ENCODE measurements at places on chromosomes 2 and 18. TPM values are rescaled to one million over a fixed set of nuclear protein-coding genes. Genes with fewer than 3 reads are reported as not detected.

DNA sequence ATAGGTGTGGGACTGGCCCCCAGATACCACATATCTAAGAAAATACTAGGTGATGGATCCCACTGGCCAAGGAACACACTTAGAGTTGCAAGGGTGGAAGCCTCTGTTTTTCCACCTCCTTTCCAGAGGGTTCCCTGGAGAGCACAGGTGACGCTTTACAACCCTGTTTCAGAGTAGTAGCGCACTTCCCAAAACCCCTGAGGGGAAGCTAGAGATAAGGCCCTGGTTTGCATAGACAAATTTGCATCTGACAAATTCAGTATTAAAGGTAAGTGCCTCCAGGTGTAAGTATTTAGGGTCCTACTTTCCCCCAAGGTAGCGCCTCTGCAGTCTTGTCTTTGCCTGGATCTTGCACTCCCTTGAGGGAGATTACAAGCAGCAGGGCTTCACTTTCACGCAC, 474 bp upstream of the CERKL start:
- DNase-seq: no peak

Gene GKN1
- total RNA-seq: not detected

- DNase-seq: no peak
Observed at GRCh38 chr2:95296880-95297487, at the start of gene KCNIP3. TSS of gene KCNIP3 (plus strand) at chr2:95297347. CDS start at chr2:95297439, 92 bp downstream.

Gene ST8SIA3
- 8.9 TPM for total RNA-seq

- DNase-seq: no peak
Observed at GRCh38 chr2:112694182-112694581, 26.6 kb upstream of the NT5DC4 start.

DNA sequence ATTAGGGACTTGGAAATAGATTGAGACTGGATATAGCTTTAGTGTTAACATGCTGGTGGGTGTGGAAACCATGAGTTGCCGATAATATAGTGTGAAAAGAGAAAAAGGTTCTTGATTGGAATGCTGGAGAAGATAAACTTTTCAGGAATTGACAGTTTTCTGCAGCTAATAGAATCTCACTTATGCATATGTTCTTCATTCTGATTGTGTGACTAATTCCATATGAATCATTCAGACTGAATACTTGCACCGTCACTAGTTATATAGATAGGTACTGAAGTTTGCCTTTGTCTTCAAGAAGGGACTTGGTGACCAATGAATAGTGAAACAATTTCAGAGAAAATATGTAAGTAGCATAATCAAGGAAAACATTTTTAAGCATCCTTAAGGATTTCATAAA, 225.7 kb upstream of the FOSL2 start:
- no peak for DNase-seq

- no peak for DNase-seq
Observed at GRCh38 chr2:239477591-239477990, 76.8 kb upstream of the HDAC4 start.

DNA sequence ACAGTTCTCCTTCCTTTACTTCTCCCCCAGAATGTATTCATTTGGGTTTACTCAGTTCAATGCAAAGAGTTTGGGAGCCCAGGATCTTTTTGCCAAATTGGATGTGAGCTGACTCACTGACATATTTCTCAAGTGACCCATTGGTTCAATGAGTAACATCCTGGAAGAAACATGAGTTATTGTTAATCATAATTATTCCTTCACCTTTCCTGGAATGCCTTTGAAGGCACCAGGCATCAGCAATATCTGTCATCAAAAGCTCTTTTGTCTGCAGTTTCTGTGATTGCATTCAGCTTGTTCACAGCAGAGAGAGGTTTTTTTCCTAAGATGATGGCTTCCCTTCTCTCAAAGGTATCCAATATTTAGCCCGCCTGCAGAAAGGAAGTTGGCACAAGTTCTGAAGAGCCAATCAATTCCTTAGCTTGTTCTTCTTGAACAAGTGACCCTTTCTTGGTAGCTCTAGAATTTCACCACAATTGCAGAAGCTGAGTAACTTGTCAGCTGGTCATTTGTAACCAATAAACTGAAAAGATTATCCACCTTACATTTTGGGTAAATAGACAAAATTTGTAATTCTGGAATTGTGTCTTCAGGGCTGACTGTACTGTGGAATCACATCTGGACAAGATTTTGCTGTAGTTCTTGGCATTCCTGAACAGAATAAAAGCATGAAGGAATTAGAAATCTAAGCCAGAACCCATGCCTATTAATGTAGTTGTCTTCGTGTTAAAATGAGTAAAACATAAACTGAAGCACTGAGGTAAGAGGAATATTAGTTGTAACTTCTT, 72.2 kb upstream of the TMEM17 start:
- DNase-seq: no peak

DNA sequence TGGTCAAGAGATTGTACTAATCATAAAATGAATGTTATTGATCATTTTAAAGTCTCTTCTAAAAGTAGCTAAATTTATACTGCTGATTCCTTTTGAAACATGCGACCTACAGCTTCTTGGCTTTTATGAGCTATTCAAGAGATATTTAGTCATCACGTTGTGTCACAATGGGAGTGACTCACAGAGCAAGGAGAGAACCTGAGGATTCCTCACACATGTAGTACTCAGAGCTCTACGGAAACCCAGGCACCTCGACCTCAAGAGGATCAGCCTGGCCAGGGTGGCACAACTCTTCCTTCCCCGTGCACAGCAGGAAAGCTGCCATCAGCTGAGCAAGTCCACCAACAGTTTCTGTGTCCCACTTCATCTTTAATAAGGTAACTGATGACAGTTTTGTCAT, at the start of gene DHRS9:
Gene DHRS9, plus strand, starts transcription at position 223 of the 400 bp plus-strand sequence. CDS start 12,019 bp downstream, outside the sequence.
- no peak for DNase-seq

DNA sequence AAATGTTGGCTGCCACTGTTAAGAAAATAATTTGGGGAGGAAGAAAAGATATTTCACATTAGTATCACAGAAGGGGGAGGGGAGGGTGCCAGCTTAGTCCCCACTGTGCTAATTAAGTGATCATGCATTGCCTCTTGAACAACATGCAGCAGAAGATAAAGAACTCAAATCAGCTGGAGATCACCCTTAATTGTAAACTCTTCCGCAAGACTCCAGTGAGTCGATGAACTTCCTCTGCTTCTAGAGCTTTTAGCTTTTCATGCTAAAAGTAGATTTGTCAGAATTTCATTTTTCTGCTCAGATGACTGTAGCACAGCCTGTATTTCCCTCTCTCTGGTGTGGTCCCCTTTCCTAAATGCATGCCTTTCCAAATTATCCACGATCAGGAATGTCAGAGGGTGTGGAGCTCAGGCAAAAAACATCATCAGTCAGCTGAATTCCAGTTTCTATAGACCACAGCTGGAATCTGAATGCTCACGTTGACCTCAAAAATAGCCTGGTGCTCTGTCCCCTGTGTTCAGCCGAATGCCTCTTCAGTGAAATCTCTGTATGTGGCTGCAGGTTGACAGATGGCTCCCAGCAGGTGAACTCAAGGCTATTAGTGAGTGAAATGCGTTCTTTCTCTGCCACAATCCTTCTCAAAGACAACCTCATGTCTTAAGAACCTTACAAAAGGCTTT, 156.8 kb upstream of the UNC80 start:
- no peak for DNase-seq

DNA sequence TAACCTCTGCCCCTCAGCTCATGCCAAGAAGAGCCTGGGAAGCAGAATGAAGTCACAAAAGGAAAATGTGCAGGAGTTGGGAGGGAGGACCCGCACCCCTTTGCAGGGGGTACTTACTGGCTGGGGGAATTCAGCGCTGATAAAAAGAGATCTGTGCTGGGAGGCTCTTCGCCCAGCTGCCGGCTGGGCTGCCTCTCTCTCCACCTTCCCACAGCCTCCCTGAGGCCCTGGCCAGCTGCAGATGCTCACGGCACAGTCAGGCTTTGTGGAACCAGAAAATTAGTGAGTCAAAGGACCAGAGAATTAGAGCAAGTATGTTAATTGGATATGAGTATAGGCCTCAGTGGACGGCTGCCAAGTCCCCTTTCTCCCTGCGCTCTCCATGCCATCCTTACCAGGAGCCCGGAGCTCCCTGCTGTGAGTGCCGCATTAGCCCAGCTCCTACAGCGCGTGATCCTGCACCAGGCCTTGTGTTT, 181.7 kb upstream of the SH3BP4 start:
- no peak for DNase-seq

DNA sequence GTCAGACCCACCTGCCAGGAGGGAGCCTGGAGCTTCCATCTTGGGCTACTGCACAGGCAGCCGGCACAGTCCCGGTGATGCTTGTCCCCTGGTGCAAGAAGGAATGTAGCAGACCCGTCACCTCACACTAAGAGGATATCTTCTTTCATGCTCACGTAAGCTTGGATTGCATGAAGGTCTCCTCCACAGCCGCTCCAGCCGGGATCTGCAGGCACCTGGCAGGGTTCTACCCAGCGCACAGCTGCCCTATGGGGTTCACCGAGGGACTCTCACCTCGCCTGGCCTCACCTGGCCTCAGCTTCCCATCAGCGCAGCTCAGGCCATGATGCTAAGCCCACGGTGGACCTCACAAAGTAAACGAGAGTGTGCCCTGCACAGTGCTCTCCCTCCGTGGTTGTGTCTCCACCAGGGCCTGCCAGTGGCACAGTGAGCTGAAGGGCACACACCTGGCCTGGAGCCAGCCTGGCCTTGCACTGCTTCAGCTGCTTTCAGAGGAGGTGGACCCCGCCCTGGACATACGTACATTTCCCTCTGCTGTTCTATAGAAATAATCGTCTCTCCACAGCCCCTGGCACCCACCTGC, 239.1 kb downstream of the SEPTIN10 start:
- no peak for DNase-seq

DNA sequence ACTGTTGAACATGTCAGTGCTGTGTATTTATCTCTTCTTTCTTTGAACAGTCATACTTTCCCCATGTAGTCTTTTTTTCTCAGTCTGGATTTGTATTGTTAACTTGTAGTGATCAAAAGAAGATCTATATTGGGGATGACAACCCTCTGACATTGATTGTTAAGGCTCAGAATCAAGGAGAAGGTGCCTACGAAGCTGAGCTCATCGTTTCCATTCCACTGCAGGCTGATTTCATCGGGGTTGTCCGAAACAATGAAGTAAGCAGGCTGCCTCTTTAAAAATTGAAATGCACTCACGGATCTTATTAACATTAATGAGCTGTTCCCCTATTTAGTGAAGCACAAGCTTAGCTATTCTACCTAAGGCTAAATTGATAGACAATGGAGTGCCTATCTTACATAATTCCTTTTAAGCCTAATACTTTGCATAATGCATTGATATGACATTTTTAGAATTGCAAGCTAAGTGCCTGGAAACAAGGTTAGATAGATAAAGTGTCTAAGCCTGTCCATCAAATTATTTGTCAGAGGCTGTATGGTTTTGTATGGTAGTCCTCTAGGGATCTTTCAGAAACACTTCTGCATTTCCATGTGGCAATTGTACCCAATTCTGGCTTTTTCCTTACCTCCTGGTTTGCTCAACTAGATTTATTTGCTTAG, 29.3 kb upstream of the FAM171B start:
- DNase-seq: no peak

DNA sequence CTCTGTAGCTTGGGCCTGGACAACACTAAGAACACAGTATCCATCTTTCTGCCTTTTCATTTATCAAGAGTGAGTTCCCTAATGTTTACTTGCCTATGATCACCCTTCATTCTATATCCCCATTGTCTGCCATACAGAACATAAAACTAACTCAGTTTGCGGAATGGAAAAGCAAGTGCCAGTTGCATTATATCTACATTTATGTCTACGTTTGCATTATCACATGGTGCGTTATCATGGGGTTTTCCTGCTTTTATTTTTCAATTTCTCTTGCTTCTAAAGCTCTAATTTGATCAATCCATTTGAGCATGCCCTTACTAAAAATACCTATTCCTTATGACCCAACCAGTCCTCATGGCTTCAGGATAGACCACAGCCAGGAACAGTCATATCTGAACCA, 421.6 kb upstream of the VWC2L start:
- DNase-seq: no peak

Gene AMER3
- total RNA-seq: 7.0 TPM

DNA sequence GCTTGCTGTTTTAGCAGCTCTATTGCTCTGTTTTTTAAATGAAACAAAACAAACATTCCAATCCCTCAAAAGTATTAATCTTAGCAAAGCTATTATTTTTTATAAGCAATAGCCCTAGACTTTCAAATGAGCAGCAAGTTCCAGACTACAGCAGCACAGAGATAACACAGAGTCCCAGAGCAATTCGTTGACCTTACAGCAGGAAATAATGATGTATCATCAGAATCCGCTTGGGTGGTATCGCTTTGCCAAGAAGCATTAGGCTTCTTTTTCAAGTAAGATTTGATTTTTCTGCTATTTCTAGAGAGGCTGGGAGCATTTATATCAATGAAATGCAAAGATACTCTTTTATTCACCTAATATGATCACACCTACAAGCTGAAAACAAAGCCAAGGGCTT, 209.7 kb downstream of the DLGAP1 start:
- DNase-seq: no peak

Gene ARHGEF4
- total RNA-seq: 6.5 TPM

Gene APOB
- total RNA-seq: 22.2 TPM

GRCh38 chr2:28639836-28640235, 111.8 kb upstream of the PPP1CB start:
- no peak for DNase-seq

GRCh38 chr2:189580658-189581353, at the start of gene SLC40A1:
TSS of gene SLC40A1 (minus strand) at chr2:189580786. CDS start at chr2:189580460, 326 bp downstream.
- peak; percentile 69 for DNase-seq

DNA sequence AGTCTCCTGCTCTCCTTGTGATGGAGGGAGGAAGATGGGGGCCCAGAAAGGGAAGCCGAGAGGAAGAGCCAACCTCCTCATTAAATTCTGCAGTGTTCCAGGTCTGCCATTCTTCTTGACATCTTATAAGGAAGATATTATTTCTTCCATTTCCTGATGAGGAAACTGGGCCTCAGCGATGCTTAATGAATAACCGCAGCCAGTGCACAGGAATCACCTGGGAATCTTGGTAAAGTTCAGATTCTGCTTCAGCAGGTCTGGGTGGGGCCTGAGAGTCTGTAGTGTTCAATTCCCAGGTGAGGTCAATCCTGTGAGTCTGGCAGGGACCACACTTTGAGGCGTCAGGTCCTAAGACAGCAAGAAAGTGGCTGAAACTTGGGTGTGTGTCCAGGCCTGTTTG, 17.3 kb downstream of the PCARE start:
- no peak for DNase-seq

Gene VWC2L
- total RNA-seq: not detected

DNA sequence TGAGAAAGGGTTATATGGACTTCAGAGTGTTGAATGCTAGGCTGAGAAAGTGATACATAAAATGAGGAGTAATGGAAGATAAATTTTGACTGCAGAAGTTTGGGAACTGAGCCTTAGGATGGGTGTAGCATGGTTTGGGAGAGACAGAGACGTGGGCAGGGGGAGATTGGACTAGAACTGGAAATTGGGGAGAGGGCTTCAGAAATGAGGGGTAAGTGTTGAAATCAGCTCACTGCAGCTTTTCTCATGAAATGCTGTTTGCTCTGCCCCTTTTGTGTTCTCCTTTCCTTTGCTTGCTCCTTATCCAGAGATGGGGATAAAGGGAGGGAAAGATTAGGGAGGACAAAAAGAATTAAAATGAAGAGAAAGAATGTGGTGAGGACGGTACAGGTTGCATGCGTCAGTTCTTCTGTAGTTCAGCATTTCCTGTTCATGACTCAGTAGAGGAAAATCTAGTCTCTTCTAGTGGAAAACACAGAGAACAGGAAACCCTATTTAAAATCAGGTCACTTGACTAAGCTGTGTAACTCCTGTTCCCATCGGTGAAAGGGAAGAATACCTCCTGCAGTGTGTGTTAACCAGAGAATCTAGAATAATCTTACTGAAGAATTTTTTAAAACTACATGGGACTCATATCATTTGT, 105.6 kb downstream of the CRIM1 start:
- no peak for DNase-seq

Data from progenitor cell of endocrine pancreas (in vitro differentiated cells).